ENCODE measurements at places on chromosomes 2 and 18. TPM values are rescaled to one million over a fixed set of nuclear protein-coding genes. Genes with fewer than 3 reads are reported as not detected.

Gene FEV
- not detected for total RNA-seq

Gene IL36RN
- total RNA-seq: 0.02 TPM

Gene WDFY1
- total RNA-seq: 36.6 TPM

Gene CDKL4
- total RNA-seq: not detected

Gene SCYGR4
- total RNA-seq: not detected

Gene CROCC2
- total RNA-seq: not detected

Gene ALK
- not detected for total RNA-seq

Gene MC2R
- not detected for total RNA-seq

Gene UGT1A6
- 0.72 TPM for total RNA-seq

Gene PMS1
- 6.3 TPM for total RNA-seq

Gene C2orf15
- total RNA-seq: 0.51 TPM

Gene XDH
- total RNA-seq: 1.2 TPM

Data from A549 treated with AZD2906 at 1 μM for 4 hours (cell line).